PC-3 (cell line): ENCODE measurements at places on chromosomes 5 and 9. TPM values are rescaled to one million over a fixed set of nuclear protein-coding genes. Genes with fewer than 3 reads are reported as not detected.

- H3K4me3 ChIP-seq = no peak overlapping the region
- H3K27ac ChIP-seq = no peak overlapping the region
- DNase-seq = no peak
- no peaks in the 10 kb centered on the region for H3K36me3 ChIP-seq
- H3K27me3 ChIP-seq = no peaks in the 10 kb centered on the region
- no peaks in the 10 kb centered on the region for H3K4me1 ChIP-seq
Measured at GRCh38 chr5:73805449-73805848, 179.5 kb downstream of the ARHGEF28 start.

The LRRC14B gene
- total RNA-seq = not detected in 2 replicates

The CATSPER3 gene
- total RNA-seq = 0.40 TPM in 1 of 2 replicates, not detected in the other

The REEP2 gene
- 2.4 and 2.5 TPM in 2 replicates for total RNA-seq
